ENCODE measurements at places on chromosomes 5 and 9.

GRCh38 chr5:149383399-149383798 is 4.3 kb upstream of the IL17B start:
- no peak for DNase-seq

DNA sequence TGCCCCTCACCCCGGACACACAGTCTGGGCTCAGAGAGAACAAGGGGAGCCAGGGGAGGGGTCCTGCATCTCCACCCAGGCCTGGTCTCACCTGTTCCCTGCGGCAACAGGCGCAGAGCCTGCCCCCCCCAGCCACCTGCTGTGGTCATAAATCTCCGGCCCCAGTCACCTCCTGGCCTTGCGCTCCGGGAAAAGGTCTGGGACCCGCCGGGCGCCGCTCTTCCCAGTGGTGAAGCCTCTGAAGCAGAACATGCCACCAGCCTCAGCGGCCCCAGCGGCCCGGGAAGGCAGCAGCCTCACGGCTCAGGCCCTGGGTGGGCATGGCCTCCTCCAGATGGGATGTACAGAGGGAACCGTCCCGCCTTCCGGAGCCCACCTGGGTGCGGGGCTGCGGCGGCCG is 20.6 kb downstream of the NOTCH1 start:
- no peak for DNase-seq

DNA sequence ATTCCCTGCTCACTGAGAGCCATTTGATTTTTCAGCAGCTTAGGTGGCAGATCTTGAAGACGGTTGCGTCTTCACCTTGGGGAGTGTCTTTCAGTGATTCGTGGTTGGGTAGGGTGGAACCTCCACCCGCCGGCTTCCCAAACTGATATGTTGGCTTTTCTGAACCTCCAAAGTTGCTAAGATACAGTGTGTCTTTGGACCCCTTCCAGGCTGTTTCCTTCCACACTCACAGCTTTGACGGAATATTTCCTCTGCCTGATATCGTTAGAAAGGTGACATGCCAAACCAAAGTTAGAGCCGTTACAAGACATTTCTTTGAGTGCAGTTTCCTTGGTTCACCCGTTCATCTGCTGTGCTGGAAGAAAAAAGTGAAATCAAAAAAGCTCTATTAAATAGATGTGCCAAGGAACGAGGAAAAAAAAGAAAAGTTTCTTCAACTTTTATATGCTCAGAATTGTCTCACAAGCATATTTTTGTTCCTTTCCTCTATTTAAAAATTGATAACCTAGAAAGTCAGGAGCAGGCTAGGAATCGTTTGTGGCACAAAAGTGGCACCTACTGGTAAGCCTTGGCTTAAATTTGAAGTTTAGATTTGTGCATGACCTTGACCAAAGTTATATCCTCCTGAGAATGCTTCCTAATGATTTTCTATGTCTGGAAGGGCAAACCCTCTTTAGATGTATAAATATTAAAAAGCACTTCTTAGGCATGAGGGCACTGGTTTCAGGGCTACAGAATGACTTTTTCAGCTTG is 270.7 kb upstream of the WWC1 start:
- DNase-seq = no peak

GRCh38 chr9:91494751-91495150 is 71.1 kb upstream of the NFIL3 start:
- no peak for DNase-seq

DNA sequence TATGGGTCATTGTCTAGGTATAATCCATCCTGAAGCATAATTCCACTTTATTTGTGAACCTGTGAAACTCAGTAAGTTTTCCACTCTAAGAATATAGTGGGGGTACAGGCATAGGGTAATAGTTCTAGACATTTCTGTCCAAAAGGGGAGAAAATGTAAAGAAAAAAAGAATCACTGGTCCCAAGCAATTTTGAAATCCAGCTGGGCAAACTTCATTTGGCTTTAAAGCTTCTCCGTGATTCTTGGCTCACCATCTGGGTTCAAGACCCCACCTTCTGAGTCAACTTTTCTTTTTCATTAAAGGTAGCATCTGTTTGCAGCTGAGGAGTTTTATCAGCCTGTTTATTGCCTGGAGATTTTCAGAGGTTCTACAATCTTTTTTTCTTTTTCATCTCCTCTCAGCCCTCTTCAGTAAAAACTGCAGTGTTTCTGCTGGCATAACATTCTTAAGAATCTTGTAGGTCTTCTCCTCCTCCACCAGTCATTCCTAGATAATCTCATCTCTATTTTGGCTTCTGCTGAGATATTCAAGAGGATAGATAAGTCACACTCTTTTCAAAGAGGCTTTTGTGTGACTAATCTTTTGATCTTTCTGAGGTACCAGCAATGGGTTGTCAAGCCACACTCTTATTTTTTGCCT is 126.1 kb upstream of the PITX1 start:
- no peak for DNase-seq

DNA sequence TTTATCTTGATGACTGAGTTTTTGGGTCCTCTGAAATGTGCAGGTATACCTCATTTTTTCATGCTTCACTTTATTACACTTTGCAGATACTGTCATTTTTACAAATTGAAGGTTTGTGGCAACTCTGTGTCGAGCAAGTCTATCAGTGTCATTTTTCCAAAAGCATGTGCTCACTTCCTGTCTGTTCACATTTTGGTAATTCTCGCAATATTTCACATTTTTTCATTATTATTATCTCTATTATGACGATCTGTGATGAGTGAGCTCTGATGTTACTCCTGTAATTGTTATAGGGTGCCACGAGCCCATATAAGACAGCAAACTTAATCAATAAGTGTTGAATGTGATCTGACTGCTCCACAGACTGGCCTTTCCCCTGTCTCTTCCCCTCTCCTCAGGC is 73.4 kb upstream of the FBXW11 start:
- no peak for DNase-seq

- DNase-seq = no peak
Measured at GRCh38 chr9:110298043-110298605, 39.5 kb downstream of the TXNDC8 start.

GRCh38 chr9:21286659-21287058 is 18.5 kb downstream of the IFNA5 start:
- no peak for DNase-seq

- DNase-seq = no peak
Measured at GRCh38 chr9:113640418-113640817, 176.9 kb downstream of the RGS3 start.

DNA sequence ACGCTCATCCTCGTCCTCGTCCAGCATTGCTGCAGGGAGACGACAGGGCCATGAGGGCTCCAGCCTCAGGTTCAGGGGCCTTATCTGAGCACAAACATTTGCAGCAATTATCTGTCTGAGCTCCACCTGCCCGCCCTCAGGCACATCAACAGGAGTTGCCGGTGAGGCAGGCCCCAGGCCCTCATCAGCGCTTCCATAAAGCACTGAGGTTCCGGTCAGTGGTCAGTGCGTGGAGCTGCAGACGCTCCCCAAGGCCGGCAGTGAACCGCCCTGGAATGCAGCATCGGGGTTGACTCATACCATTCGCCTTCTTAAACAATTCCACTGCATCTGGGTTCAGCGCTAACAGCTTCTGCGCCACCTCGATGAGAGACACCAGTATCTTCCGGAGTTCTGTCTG is 15.2 kb downstream of the UBAC1 start:
- DNase-seq = no peak

GRCh38 chr5:170481849-170482248 is 22.0 kb upstream of the KCNIP1 start:
- DNase-seq = no peak

GRCh38 chr5:39674209-39675082 is 249.7 kb upstream of the DAB2 start:
- DNase-seq = no peak

DNA sequence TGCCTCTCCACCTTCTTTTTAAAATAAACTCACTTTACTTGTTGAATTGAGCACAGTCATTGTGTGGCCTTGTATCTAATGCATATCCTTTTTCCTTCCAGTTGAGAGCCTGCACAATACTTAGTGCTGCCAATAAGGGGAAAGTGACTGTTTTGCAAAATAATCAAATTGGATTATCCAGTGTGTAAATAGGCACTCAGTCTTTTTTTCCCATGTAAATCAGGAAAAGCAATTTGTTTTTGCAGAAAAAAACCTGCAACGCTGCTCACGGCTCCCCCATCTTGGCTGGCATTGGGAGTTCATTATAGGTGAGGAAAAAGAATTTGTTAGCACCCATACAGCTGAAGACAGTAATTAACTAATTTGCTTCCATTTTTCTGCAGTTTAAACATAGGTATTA is 299.9 kb downstream of the CSNK1G3 start:
- no peak for DNase-seq

DNA sequence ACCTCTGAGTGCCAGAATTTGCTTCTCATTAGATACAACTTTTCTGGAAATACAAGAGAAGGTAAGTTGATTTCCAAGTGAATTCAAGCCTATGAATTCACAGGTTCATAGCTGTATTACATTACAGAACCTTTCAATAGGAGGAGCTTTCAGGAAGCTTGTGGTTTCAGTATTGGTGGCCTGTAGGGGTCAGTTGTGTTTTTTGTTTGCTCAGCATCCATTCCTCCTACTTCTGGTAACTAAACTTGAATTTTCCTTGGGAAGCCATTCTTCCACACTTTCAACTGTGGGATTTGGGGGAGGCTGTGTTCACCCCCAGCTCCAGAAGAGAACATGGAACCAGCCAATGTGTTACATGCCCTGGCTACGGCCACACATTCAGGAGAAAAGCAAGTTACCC is 5.6 kb upstream of the CYSTM1 start:
- DNase-seq = no peak

- DNase-seq = no peak
Measured at GRCh38 chr9:132082188-132082587, 2.5 kb upstream of the MED27 start.

DNA sequence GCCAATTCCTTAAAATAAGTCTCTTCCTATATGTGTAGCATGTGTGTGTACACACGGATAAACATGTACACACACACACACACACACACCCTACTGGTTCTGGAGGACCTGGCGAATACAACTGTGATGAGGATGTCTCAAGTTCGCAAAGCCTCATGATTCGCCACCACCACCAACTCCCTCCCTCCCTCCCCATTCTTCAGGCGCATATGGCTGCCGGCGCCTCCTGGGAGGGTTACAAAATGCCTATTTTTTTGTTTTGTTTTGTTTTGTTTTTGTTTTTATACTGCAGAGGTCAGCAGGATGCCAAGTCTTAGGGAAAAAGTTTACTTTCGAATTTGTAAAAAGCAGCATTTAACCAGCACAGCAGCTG is 88.0 kb downstream of the DAP start:
- DNase-seq = no peak

DNA sequence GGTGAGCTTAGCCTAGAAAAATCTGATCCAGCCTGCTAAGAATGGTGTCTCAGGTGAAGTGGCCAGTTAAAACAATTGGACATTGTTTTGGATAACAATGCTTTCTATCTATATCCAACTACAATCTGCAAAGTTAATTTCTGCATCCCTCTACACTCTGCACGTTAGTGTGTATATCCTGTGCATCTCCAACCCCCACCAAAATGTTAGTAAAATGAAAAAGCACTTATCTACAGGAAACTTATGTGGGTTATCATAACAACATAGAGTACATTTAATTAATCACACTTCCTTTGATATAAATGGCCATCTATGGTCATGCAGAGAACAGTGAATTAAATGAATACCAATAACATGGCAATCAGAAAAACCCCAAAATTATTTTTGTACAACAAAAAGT is 158.7 kb downstream of the NFIB start:
- no peak for DNase-seq

DNA sequence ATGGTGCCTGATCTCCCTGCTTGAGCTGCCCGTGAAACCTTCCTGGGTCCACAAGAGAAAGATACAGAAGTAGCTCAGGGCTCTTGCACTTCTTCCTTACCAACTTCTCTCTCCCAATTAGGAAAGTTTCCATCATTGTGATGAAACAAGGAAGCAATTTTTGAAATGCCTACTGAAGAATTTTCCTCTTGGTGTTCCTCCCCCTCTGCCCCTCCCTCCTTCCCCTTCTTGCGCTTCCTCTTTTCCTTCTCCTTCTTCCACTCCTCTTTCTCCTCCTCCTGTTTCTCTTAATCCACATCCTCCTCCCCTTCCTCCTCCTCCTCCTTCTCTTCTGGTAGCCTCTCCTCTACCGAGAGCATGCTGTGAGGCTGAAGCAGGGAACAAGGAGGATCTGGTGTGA is 36.3 kb upstream of the OTULINL start:
- no peak for DNase-seq

DNA sequence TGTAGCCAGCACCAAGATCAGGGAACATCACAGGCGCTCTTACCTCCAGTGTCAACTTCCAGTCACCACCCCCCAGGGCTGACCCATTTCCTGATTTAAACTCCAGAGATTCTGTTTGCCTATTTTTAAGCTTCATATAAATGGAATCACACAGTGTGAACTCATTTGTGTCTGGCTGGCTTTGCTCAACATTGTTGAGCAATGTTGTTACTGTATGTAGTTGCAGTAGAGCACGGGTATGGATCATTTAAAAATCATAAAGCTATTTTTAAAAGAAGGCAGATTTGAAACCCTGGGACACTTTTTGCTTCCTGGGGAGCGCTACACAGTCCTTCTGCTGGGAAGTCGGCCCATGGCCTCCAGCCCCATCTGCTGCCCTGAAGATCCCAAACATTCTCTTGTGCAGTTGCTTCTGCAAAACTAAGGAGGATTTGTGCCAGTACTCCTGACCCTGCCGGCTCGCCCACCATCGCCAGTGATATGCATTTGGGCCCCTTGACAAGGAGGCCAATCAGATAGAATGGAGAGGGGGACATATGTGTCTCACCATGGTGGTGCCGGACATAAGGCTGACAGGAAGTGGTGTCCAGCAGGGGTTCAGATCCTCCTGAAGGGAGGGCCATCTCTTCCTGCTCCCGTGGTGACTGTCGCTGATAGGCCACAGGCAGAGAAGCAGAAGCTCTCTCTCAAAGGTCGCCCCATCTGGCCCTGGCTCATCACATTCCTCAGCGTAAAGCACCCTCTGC is 13.3 kb downstream of the DCANP1 start:
- DNase-seq = no peak

DNA sequence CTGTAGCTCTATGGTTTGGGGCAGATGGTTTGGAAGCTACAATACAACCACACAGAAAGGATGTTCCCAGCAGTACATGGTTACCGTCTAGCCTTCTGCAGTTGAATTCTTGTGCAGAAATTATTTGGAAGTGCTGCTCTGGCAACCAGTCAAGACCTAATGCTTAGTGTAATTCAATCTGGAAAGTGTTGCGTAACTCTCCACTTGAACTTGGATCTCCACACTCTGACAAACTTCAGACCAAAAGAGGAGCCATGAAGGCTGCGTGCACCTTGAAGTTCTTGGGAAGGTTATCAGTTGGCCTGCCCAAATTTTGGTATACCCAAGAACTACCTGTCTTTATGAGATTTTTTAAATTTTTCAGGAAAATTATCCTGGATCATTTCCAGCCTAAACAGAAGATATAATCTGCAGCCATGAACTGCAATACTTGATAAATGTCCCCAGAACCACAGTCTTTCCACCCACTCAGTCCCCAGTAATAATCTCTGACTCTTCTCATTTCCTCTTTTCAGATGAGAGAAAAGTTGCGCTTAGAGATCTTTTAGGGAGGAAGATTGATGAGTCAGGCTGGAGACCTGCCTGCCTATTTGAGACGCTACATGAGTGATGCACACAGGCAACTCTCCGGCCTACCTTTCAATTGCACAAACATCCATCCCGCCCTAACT is 159.9 kb downstream of the FANCC start:
- no peak for DNase-seq

GRCh38 chr9:11135851-11136250 is 523.0 kb upstream of the PTPRD start:
- DNase-seq = no peak

- no peak for DNase-seq
Measured at GRCh38 chr5:101846496-101846895, 449.6 kb downstream of the SLCO4C1 start.

GRCh38 chr5:175752826-175753535 is 95.1 kb downstream of the HRH2 start:
- DNase-seq = no peak

Data from occipital lobe (tissue), 3 donors.